CD4-positive, alpha-beta T cell treated with Interleukin-4 for 4 hours (primary cell): ENCODE measurements at places on chromosomes 7 and 10.

DNA sequence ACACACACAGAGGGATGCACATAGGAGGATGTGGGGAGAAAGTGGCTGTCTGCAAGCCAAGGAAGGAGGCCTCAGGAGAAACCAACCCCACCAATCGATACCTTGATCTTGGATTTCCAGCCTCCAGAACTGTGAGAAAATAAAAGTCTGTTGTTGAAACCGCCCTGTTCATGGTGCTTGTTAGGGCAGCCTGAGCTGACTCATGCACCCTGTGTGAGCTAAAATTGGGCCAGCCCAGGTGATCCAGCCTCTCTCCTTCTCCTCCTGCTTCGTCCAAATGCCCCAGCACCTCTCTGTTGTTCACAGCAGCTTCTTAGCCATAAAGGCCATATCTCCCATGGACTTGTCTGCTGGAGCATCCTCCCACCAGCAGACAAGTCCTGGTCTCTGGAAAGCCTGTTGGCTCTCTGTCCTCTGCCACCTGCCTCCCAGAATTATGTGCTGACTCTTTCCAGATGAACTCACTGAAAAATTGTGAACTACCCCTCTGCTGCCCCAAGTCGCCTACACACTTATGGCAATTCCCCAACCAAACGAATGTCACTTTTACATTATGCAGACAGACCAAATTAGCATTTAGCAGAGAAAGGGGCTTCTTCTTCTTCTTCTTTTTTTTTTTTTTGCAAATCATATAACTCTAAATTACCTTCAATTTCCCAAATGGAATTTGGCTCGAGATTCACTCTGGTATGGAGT is 30.2 kb upstream of the CARD11 start:
- no peak for DNase-seq

DNA sequence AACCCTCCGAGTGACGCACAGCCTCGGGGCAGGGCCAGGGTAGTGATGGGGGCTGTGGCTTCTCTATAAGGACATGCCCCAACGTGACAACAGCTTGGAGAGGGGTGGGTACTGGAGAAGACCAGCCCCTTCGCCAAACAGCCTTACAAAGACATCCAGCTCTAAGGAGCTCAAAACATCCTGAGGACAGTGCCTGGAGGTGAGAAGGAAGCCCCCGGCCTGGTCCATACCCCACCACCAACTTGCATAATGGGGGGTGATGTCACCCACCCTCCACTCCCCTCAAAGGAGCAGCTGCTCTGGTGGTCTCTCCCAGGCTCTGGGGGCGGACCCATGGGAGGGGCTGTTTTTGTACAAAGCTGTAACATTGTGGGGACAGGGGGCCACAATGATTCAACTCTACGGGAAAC is 15.1 kb downstream of the PRSS2 start:
- peak; percentile 93 for DNase-seq

DNA sequence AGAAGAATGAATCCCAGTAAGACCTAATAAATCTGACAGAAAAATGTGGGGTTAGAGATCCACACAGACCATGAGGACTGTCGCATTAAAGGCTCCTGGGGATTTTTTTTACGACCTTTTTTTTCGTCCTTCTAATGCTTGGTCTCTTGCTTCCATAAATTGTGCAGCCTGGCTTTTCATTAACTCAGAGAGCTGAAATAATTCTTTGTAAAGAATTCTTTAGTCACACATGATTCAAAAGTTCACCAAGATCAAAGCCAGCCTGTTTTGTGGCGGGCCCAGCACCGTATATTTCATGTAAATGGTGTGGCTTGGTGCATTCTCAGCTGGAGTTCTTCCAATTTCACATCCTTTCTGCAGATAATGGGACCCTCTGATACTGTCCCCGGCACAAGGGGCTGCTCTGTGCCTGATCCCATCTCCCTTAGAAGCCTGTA is 206.6 kb upstream of the BMPER start:
- no peak for DNase-seq

DNA sequence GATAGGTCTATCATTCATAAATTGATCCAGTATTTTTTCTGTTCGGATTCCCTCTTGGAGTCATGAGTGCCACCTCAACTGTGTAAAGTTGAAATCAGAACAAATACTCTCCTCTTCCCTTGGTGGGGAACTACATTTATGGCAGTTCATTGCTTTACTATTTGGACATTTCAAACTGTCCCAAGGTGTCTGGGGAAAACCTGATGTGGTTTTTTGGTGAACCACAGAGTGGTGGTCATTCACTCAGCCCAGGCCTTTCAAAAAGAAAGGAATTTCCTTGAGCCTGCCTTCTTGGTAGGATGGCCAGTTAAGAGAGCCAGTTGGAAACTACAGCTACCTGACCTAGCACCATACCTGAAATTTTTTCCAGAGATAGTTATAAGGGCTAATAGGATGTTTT is 59.0 kb downstream of the ABCB1 start:
- no peak for DNase-seq

DNA sequence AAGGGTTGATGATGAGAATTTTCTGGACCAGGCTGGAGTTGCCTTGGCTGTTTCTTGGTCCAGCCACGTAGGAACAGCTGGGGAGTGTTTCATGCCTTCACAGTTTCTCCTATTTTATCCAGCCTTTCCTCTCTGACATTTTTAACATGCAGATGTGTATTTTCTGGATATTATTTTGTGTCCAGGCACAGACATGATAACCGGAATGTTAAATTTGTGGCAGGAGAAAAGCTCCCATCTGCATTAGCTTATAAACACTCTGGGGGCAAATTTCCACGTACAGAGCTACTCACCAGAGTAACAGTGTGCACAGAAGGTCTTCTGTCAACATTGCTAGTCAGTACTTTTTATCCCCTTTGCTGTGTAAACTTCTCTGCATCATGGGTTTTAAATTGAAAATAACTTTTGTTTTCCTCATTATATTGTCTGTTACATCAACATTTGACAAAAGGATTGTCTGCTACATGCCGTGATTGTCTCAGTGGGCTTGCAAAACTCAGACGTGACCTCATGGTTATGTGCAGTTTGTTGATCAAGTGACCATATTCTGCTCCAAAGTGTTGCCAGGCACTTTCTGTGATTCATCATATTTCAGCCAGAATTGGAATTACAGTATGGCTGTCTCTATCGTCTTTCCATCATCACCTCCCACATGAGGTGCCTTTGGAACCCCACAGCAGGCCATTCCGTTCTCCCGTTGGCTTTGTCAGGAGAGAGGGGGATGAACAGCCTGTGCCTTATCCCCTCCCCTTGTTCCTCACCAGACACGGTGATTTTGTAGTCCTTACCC is 41.4 kb downstream of the INSYN2A start:
- no peak for DNase-seq

GRCh38 chr10:29160150-29160617 is 128.7 kb upstream of the LYZL1 start:
- DNase-seq = no peak

- DNase-seq = no peak
Observed at GRCh38 chr10:20598590-20598989, 298.5 kb downstream of the NEBL start.

- no peak for DNase-seq
Observed at GRCh38 chr10:91564508-91564907, 68.4 kb downstream of the PPP1R3C start.

- DNase-seq = no peak
Observed at GRCh38 chr7:11681461-11681860, 150.5 kb downstream of the THSD7A start.

DNA sequence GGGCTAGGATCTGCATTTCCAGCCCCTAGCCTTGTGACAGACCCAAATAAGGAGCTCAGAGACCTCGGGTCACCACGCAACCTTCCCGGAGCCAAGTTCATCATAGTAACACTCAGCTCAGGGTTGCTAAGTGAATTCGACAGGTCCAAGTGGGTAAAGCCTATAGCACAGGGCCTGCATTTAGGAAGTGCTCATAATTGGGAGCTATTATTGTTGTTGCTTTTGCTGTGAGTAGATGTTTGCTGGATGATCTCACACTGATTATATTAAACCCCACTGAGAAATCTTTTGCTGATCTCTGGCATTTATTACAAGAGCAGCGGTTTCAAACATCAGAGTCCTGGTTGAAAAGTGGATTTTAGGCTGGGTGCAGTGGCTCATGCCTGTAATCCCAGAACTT is 20.3 kb upstream of the SAR1A start:
- DNase-seq = no peak

DNA sequence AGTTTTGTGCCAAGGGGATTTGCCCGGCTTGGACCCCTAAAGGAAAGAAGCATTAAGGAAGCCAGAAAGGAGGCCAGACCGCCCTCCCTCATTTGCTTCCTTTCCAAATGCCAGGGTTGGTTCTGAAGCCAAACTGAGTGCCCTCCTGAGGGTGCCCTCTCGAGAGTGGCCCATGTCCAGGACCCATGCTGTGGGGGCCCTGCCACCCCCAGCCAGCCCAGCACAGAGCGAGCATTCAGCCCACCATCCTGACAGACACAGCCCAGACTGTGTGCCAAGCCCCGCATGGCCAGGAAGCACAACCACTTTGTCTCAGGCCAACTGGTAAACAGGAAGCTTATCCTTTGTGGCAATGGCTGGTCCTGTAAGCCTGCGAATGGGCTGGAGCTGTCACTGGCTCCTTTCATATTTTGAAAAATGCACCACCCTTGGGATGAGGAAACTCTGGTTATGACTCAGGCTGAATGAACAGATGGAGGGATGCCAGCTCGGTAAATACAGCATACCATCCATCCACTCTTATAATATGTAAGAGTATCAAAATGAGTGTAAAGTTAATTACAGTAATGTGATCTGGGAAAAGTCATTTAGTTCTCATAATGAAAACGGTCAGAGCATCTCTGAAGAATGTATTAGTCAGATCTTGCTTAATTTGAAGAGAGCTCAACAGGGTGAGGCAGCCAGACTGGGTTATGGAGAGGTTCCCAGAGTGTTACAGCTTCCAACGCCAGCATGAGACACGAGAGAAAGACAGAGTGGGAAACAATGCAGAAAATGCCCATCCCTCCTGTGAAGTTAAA is 65.0 kb downstream of the STK17A start:
- DNase-seq = peak; percentile 66

GRCh38 chr10:17241611-17242333 is 13.7 kb downstream of the VIM start:
- DNase-seq = no peak

GRCh38 chr7:26655781-26656180 is 208.6 kb downstream of the SKAP2 start:
- no peak for DNase-seq

- peak; percentile 25 for DNase-seq
Observed at GRCh38 chr7:140058517-140058916, 4.2 kb downstream of the PARP12 start.

GRCh38 chr10:11095374-11095801 is 77.7 kb downstream of the CELF2 start:
- DNase-seq = no peak

DNA sequence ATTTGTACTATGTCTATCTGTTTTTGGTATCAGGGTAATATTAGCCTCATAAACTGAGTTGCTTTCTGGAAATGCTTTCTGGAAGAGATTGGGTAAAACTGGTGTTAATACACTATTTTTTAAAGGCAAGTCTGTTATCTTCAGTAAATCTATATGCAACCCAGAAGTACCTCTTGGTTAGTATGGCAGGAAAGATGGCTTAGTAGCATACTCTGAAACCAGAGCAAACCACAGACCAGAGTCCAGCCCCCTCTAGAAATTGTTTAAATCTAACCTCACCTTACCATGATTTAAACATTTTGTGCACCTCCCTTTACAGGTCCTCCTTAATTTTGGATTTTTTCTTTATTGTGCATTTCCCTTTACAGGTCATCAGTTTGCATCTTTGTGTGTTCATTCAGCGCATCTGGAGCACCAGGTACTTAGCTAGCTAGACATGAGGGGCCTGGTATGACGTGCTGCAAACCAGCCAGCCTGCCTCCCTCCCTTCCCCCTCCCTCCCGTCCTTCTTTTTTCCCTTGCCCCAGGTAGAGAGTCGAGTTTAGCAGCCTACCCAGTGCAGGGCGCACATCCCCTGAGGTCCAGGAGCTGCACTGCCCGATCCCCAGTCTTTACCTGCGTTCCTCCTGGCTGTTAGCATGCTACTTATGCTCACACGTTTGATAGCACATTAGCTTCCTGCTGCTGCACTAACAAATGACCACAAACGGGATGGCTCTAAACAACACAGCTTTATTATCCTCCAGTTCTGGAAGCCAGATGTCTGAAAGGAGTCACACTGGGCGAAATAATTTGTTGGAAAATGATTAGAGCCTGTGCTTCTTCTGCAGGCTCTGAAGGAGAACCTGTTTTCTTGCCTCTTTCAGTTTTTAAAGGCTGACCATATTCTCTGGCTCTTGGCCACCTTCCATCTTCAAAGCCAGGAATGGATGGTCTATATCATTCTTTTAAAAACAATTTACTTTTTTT is 299.9 kb upstream of the HABP2 start:
- no peak for DNase-seq

GRCh38 chr10:124953421-124953820 is 11.5 kb downstream of the ZRANB1 start:
- DNase-seq = no peak

DNA sequence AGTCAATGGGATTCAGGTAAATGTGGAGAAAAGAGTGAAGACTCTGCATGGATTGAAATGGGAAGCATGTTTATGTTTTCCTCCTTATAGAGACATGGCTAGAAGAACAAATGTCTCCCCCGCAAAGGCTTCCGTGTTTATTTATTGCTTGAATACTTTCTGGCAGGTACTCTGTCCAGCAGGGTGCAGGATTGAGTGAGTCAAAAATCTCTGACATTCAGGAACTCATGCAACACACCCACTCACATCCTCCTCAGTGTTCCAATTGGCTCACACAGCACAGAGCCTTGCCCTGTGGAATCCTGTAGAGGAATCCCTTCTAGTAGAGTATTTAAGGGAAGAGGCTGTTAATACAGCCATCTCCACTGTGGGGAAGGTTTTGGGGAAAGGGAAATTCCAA is 290.3 kb upstream of the VWC2 start:
- DNase-seq = no peak

GRCh38 chr10:2122431-2123124 is 385.3 kb upstream of the ADARB2 start:
- no peak for DNase-seq

DNA sequence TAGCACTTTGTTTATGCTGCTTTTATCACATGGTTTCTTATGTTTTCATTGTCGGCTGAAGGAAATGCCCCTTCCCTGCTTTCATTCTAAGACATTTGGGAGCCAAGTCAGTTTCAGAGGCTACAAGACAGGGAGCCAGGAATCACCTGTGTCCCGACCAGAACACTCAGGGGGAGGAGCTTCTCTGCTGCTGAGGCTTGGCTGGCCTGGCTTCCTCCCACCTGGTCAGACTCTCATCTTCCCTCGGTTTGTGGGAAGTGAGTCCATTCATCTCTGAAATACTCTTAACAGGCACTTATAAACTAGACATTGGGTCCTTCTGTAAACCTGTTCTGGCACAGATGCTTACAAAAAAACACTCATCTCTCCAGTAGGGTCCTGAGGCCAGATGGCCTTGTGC is 19.6 kb upstream of the GOLGA7B start:
- no peak for DNase-seq

DNA sequence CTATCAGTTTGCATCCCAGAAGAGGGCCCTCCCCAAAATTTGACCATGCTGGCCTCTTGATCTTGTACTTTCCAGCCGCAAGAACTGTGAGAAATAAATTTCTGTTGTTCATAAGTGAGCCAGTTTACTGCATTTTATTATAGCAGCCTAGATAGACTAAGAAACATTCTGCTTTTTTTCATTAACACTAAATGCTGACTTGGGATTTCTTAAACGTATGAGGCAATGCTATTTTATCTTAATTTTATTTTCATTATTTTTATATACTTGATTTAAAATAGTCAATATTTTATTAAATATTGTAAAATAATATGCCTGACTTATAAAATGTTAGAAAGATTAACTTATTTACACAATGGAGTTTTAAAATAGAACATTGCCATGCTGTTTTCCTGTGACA is 341.8 kb upstream of the CNTNAP2 start:
- no peak for DNase-seq

- DNase-seq = no peak
Observed at GRCh38 chr10:58017719-58018367, 249.9 kb downstream of the IPMK start.
